ENCODE measurements at places on chromosomes 1 and 21.

- no peak for DNase-seq
These were observed 7.3 kb downstream of the PSEN2 start for GRCh38 chr1:226877669-226878068.

DNA sequence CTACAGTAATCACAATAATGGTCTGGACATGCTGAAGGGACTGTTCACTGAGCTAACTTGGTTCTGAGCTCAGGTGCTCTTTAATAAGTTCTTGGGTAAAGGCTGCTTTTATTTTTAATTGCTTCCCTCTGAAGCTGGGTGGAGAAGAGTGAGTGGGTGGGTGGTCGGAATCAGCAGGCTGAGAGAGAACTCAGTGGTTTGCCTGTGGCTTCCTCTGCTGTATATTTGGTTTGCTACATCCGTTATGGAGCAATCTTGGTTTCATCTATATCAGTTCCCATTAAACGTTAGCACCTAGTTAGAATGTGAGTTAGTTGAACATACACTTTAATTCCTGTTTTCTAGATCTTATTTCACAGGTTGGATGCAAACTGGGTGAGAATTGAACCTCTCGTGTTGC lies 23.3 kb downstream of the CNIH4 start:
- DNase-seq: no peak

GRCh38 chr1:14923727-14924452 lies 229.7 kb upstream of the TMEM51 start:
- no peak for DNase-seq

DNA sequence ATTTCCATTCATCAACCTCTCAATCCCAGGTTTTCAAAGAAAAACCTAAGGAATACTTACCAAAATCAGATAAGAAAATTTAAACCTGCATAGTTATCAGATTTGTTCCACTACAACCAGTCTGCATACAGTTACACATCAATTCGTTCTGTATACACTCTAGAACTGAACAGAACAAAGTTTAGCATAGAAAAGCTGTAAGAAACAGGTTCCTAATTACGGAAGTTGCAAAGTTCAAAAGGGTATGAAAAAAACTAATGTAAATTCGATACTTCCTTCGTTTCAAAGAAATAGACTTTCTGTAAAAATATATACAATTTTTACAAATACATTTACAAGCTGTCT lies 3.1 kb downstream of the MCL1 start:
- DNase-seq: no peak

- DNase-seq: no peak
These were observed 97.6 kb downstream of the ZZZ3 start for GRCh38 chr1:77584884-77585283.

DNA sequence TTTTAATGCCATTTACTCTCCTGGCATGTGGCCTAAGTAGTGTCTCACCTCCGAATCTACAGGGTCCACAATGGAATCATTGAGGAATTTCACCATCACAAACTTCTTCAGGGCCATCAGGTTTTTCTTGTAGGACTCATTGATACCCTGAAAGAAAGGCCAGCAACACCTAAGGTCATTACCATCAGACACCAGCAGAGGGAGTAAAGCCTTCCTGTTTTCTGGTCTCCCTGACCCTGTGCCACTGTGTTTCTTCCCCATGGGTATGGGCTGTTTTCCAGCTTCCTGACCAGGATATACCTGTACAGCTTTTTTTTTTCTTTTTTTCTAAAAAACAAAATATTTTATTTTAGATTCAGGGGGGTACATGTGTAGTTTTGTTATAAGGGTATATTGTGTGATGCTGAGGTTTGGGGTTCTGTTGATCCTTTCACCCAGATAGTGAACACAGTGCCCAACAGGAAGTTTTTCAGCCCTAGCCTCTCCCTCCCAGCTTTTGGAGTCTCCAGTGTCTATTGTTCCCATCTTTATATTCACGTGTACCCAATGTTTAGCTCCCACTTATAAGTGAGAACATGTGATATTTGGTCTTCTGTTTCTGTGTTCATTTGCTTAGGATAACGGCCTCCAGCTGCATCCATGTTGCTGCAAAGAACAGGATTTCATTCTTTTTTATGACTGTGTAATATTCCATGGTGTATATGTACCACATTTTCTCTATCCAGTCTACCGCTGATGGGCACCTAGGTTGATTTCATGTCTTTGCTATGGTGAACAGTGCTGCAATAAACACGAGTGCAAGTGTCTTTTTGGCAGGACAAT lies 18.3 kb downstream of the PPT1 start:
- DNase-seq: peak; percentile 78

DNA sequence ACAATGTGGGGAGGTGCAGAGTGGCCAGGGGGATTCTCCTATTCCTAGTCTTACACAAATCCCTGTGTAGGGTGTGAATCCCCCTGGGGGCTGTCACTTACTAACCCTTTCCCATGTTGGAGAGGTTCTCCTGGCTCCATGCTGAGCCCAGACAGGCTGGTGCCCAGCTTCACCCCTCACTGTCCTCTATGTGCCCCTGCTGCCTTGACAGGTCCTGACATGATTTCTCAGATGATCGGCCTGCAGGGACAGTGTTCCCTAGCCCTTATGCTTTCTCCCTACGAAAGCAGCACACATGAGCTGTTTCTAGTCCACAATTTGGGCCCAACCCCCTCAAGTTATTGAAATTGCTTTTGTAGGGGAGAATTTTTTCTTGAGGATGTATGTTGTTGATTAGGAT lies 68.9 kb upstream of the FAM78B start:
- DNase-seq: no peak

DNA sequence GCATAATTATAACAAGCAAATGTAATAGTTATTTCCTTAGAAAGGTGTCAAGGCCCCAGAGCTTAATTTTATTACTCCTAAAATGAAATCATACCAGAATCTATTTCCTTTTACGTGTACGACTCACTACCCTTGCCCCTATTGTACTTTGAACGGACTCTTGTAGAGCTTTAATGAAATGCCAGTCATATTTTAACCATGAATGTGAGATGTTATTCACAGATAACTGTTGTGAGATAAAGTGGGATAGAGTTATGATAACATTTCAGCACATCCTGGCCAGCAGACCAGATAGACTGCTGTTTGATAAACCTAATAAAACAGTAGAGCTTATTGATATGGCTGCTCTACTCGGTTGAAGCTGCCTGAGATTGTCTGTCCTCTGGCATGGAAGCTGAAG lies 500.8 kb upstream of the PBX1 start:
- no peak for DNase-seq

DNA sequence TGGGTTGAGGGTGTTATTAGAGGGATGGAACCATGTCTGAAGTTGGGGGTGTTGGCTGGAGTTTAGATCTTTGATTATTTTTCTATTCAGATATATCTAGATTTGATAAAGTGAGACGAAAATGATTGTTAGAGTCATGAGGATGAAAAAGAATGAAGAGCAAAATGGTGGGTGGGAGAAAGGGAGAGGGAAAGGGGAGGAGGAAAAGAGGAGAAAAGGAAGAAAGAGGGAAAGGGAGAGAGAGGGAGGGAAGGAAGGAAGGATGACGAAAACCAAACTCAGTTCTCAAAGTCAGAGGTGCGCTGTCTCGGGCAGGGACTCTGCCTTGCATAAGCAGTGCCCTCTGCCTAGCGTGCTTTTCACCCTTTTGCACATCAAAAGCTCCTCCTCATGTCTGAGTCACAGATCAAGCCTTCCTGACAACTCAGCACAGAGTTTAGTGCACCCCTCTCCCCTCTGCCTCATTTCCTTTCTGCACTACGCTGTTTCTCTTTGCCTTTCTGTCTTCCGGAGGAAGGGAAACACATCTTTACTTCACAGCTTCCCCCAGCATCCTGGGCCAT lies 225.8 kb upstream of the PROX1 start:
- DNase-seq: no peak
